GM13976 (cell line): ENCODE measurements at places on chromosomes 16 and 17.

DNA sequence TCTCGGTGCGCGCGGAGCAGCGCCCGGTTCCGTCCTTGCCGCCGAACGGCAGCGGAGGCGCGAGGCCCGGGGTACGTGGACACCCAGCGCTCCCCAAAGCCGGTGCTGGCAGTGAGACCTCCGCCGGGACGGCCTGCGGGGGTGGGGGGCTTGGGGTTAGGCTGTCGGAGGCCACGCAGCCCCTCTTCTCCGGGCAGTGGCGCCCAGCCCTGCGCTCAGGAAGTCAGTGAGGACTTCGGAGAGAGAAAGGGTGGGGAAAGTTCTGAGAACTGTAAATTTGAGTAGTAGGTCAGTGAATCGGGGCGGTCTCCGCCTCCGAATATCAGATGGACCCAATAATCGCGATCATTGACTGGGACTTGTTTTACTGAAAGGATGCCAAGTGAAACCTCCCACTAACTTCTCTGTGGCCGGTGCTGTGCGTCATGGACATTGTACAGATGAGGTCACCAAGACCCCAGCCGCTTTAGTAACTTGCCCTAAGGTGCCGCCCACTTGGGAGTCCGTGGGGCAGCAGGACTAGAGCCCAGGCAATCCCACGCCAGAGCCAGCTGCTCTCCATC is 468 bp downstream of the IL4R start:
- peak; percentile 74 for DNase-seq

- DNase-seq: no peak
These were observed 162.5 kb downstream of the WSCD1 start for GRCh38 chr17:6232732-6233101.

- DNase-seq: no peak
These were observed 45.3 kb downstream of the RPH3AL start for GRCh38 chr17:307295-307691.

DNA sequence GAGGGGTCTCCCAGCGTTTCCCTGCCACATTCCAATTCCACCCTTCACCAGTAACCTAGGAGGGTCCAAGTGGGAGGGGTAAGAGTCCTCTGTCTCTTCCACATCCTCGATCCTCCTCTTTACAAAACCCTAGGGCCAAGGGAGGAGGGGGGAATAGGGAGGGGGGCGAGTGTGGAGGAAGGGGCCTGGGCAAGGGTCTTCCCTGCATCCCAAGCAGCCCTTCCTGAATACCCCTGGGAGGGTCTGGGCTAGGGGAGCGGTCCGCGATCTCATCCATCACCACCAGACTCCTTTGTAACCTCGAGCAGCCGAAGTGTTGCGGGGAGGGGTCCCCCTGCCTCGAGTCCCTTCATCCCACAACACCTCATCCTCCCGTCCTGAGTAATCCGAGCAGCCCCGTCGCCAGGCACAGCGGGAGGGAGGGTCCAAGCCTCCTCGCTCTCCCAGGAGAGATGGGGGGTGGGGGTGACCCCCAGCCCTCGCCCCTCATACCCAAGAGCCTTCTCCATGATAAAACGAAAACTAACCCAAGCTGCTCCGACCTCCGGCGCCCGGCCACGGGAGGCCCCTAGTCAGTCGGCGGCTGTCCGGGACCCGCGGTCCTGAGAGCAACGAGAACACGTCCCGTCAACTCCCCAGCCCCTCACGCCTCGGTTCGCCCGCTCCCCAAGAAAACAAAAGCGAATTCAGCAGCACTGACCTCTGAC is 502 bp downstream of the SMPD3 start:
- DNase-seq: no peak

DNA sequence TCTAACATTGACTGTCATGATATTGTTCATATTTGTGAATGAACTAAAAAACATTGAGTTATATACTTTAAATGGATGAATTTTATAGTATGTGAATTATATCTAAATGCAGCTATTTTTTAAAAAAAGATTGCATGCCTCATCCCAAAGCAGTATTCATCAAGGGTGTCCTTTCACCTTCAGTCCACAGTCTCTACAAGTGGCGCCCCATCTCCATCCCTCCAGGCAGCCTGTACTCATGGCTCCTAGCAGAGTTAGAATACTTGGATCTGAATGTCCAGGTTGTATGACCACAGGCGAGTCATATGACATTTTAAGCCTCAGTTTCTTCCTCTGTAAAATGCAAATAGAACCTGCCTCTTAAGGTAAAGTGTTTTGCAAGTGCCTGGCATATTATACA is 69.8 kb downstream of the TMEM100 start:
- DNase-seq: no peak

- no peak for DNase-seq
These were observed 721.1 kb upstream of the RBFOX1 start for GRCh38 chr16:6611535-6611934.

GRCh38 chr17:78408476-78409050 is 30.1 kb downstream of the PGS1 start:
- DNase-seq: no peak

GRCh38 chr17:56690441-56691291 is 97.2 kb downstream of the NOG start:
- DNase-seq: no peak

- no peak for DNase-seq
These were observed 93.5 kb upstream of the HSBP1 start for GRCh38 chr16:83714286-83714685.

DNA sequence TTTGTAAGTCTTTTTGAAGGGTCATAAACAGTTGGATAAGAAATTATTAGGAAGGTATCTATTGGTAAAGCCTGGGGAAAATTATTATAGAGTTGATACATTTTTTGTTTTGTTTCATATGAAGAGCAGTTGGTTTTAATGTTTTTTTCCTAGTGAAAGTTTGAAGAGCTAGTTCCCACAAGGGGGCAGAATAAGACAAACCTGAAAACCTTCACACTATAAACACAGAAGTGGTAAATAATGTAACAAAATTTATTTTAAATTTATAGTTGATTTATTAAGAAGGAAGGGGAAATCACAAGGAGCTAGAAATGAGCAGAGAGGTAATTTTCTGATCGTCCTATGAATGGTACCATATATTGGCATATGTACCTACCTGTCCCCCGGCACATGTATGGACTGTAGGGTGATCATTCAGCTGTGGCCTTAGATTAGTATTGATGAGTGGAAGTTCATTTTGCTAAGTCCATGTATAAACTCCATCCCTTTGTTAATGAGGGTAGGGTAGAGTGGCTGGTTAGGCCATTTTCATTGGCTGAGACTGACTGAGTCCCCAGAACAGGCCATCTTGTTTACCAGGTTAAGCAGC is 116.3 kb downstream of the TANC2 start:
- DNase-seq: no peak

DNA sequence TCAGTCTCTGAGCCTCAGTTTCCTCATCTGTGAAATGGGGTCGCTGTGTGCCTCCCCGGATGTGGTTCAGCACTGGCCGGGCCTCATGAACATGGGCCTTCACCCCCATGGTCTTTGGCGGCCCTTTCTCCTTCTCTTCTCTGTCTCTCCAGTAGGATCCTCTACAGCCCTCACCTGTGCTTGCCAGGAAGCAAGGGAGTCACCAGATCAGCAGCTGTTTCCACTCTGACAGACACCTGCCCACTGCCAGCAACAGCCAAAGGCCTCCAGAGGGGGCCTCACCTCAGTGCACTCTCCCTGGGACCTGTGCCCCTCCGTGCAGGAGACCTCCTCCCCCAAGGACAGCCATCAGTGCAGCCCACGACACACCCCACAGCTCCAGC is 89.4 kb downstream of the C16orf78 start:
- DNase-seq: no peak

DNA sequence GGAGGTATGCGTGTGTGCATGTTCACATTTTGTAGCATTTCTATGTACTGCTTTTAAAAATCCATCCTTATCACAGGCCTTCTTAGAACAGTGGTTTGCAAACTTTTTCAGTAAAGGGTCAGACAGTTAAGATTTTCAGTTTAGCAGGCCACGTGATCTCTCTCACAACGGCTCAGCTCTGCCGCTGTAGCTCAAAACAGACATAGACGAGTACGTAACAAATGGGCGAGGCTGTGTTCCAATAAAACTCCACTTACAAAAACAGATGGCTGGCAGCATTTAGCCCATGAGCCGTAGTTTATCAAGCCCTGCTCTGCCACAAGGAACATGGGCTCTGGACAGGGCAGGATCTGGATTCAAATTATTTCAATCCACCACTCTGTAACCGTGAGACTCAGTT is 141.8 kb downstream of the XYLT1 start:
- DNase-seq: no peak

DNA sequence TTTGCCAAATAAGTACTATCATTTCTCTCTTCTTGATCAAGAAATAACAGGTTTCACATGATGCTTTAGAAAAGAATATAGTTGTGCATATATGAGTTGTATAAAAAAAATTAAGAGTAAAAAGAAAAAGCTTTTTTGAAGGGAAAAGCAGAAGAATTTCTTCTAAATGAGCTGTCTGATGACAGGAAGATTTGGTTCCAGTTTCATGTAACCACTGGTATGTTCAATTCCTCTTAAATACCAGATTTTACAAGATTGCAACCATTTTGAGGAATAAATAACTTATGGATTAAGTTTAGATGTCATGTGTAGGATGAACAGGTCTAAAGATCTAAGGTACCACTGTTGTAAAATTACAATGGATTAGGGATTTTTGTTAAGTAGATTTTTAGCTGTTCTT is 45.0 kb downstream of the VMP1 start:
- DNase-seq: no peak

DNA sequence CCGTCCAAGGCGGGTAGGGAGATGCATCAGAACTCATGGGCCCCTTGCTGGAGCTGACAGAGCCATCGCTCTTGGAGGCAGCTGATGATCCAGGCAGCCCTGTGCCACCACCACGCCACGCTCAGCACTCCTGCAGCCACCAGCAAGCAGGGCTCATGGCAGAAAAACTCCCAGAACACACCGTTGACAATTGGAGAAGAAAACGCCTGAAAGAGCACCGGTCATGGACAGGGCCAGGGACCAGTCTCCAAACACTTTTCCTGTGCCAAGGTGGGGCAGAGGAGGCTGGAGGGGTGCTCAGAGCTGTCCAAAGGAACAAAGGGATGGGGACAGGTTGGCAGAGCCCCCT is 132.2 kb downstream of the FOXL1 start:
- no peak for DNase-seq

GRCh38 chr17:40415390-40415789 is 2.3 kb downstream of the TOP2A start:
- peak; percentile 47 for DNase-seq

DNA sequence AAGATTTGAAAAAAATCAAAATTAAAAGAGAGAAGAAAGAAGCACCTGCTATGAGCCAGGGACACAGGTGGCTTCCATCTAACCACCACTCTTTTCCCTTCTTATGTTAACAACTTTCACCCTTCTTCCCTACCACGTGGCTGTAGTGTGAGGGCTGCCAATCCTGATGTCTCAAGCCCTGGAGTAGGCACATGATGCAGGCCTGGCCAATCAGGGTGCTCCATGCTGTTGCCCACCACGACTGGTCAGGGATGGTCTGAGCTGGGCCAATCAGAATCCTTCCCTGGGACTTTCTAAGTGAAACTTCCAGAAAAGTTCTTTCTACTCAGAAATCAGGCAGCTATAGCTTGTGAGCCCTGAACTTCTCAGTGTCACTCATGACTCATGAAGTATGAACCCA is 140.7 kb downstream of the SDK2 start:
- no peak for DNase-seq

GRCh38 chr17:81037026-81037797 is 2.3 kb downstream of the BAIAP2 start:
- DNase-seq: no peak

DNA sequence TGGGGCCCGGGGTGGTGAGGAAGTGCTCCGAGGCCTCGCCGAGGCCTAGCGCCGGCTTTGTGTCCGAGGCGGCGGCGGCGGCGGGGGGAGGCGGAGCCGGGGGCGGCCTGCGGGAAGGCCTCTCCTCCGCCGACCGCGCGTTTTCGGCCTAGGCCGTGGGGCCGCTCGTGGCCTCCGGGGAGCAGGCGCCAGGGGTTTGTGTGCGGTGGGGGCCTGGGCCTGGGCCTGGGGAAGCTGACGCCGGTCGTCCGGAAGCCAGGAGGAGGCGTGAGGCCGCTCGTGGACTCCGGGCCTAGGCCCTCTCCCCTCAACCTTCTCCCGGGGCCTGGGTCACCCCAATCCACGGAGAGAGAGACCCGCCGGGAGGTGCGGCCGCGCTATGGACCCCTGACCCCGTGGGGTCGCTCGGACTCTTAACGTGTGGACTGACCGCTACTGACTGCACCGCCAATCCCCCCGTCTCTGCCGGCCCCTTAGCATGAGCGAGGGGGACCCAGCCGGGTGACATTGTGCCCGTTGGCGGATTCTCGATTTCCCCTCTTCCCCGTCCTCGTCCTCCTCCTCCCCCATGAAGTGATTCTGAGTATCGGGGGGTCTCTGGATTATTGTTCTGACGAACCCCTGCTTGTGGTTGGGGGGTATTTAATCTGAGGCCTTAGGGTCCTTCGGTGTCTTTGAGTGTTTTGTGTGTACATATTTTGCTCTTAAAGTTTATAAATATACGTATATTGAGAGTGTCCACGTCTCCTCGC is 660 bp downstream of the RBBP6 start:
- DNase-seq: peak; percentile 54

- no peak for DNase-seq
These were observed 14.2 kb upstream of the ADCY7 start for GRCh38 chr16:50252082-50252611.

DNA sequence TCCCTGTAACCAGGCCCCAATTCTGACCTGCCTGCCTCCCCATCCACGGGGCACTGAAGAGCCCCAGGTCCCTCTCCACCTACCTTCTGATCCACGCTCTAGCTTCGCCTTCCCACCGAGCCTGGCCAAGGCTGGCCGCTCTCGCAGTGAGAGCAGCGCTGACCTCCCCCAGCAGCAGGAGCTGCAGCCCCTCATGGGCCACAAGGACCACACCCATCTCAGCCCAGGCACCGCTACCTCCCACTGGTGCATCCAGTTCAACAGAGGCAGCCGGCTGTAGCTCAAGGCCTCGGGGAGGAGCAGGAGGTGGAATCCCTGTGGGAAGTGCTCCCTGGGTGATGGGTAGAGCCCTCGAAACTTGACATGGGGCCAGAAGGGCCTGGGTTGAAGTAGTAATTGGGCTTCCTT is 8.4 kb upstream of the PLEKHG4 start:
- no peak for DNase-seq

DNA sequence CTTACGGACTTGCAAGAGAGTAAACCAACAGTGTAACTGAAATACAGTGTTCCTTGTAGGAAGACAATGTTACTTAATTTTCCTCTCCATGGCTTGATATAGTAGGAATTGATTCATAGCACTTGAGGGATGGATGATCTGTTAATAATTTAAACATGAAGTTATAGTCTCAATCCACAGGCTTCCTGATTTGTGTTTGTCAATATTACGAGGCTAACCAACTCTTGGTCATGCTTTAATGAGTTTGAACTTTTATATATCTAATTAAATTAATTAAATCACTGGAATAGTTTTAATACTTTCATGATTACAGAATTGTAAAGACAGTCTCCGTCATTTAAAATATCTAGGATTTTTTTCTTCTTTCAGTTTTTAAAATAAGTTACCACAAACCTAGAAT is 112.0 kb upstream of the HAS3 start:
- no peak for DNase-seq

GRCh38 chr16:29738514-29738913 is 7.3 kb downstream of the C16orf54 start:
- peak; percentile 66 for DNase-seq

GRCh38 chr17:2551928-2552327 is 40.2 kb upstream of the METTL16 start:
- DNase-seq: no peak
